ENCODE measurements at places on chromosomes 2 and 18.

DNA sequence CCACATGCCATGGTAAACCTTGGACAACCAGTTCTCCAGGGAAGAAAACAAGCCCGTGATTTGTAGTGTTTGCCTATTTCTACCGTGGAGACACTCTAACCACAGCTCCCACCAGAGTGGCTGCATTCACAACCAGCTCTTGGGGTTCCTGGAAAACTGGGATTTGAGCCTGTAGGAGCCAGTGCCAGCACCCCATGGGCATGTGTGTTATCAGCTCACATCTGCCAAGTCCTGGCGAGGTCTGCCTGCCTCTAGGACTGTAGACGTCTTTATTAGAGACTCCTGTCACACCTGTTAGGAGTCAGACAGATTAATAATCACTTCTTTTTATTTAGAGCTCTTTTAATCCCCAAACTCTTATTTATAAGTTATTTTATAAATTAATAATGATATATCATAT lies 41.0 kb downstream of the INPP5D start:
- no peak for DNase-seq

GRCh38 chr2:26704441-26704977 lies 12.0 kb downstream of the KCNK3 start:
- DNase-seq = no peak

- DNase-seq = no peak
Observed at GRCh38 chr2:237669628-237670392, 42.4 kb downstream of the LRRFIP1 start.

DNA sequence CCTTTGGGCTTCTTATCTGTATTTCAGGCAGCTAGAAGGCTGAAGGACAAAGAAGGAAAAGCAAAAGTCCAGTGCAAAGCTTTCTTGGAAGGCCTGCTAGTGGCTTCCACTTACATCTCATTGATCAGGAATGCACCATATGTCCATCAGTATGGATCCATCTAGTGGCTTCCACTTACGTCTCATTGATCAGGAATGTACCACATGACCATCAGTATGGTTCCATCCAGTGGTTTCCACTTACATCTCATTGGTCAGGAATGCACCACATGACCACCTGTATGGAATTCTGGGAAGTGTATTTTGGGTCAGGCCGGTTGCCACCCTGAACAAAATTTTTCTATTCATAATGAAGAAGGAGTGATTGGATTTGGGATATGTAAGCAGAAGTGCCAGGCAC lies 70.6 kb downstream of the LYPD6 start:
- no peak for DNase-seq

- peak; percentile 20 for DNase-seq
Observed at GRCh38 chr18:24695168-24695567, 234.7 kb downstream of the HRH4 start.

GRCh38 chr2:235311044-235311443 lies 182.8 kb upstream of the AGAP1 start:
- DNase-seq = no peak

GRCh38 chr2:85728883-85729824 lies 24.6 kb upstream of the ATOH8 start:
- DNase-seq = peak; percentile 95

DNA sequence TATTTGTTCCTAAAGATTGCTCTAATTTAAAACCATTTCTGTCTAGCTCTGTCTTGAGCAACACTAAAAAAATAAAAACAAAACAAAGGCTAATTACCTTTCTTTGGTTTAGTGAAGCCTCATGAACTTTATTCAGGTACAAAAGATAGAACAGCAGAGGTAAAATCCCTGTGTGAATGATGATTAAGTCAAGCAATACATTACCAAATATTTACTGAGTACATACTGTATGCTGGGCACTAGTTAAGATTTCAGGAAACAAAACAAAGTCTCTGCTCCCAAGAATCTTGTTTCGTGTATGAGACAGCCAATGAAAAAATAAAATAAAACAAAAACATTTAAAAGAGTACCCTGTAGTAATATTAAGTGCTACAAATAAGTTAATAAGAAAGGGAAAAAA lies 257.5 kb downstream of the RND3 start:
- DNase-seq = no peak

- no peak for DNase-seq
Observed at GRCh38 chr2:108536133-108536780, 2.0 kb downstream of the LIMS1 start.

DNA sequence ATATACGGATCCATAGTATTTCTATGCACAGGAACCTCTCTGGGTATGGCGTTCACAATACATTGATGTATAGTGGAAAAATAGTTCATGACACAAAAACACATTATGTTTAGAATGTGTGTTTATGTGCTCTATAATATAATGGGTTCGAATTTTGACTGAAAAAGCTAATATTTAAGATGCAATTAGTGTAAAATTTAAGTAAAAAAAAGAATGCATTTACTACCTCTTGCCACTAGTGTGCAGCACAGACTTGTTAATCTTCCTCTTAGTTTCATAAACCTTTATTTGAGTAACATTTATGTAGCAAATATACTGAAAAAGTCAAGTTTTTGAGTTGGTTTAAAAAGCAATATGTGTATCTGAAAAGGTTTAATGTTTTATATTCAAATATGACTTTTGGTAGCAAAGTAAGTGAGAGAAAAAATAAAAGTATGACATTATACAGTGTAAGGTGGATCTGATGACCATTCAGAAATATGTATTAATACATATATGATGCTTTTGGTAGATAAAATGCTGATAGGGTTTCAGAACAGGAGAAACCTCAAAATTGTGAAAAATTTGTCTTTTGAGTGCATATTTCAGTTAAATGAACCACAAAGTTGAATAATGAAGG lies 49.4 kb downstream of the CCDC102B start:
- DNase-seq = no peak

- no peak for DNase-seq
Observed at GRCh38 chr2:178202927-178203326, 8.6 kb downstream of the OSBPL6 start.

GRCh38 chr2:236250909-236251579 lies 13.2 kb downstream of the ASB18 start:
- DNase-seq = no peak

DNA sequence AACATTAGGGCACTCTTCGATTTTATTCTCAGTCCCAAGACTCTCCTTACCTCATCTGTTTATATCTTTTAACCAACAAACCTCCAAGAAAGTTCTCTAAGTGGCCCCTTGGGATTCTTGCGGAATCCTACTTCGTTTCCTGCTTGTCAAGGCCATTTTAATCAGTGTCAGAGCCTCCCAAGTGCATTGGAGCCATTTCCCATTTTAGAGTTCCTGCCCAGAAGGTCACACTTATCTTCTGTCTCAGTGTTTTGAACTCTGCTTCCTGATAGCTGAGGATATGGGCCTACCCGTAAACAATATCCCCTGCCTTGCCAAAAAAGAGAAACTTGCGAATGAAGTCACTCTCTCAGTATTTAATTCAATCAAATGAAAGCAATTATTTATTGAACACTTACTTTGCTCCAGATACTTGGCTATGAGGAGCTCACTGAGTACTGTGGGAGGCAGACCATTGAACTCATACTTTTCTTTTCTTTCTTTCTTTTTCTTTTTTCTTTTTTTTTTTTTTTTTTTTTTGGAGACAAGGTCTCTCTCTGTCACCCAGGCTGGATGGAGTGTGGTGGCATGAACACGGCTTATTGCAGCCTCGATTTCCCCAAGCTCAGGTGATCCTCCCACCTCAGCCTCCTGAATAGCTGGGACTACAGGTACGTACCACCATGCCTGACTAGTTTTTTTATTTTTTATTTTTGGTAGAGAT lies 5.7 kb upstream of the NOSTRIN start:
- DNase-seq = no peak

DNA sequence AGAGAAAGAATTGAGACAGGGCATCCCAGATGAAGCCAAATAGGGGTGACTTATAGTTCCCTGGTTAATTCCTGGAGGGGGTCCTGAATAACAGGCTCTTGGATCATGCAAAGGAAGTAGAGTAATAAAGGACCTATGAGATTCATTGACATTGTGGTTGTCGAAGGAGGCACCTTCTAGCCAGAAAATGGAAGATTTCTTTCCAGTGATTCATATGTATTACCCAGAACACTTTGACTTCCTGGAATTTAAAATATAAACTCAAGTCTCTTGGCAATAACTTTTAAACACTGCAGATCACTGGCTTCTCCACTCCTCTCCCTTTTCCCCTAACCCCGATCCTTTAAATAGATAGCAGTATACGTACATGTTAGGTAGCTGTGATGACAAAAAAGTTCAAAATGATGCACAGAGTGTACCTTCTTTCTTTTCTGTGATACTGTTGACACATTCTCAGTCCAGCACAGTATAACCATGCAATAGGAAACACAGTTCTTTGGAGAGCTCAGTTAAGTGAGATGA lies 211.8 kb downstream of the LTBP1 start:
- DNase-seq = no peak

Measured in iPS-NIHi11 (cell line).